ENCODE measurements at places on chromosomes 5 and 9. TPM values are rescaled to one million over a fixed set of nuclear protein-coding genes. Genes with fewer than 3 reads are reported as not detected.

DNA sequence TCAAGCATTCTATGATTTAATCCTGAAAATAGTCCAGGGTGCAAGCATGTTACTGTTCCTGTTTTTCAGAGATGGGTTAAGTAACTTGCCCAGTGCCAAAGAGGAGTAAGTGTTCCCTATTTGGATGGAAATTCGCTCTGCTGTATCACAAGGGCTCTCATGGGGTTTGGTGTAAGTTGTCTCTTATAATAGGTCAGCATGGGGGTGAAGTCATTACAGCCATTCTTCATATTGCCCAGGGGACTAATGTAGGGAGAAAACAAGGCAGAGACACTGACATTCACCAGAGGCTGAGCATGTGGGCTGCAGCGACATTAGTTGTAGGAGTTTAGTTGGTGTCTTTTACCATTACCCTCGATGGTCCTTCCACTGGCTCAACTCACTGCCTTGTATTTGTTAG is 142.1 kb upstream of the GLRA1 start:
- H3K4me1 ChIP-seq, result no peaks in the 10 kb centered on the region
- DNase-seq, result no peak
- no peak overlapping the region for H3K4me3 ChIP-seq
- no peaks in the 10 kb centered on the region for H3K27me3 ChIP-seq
- no peak overlapping the region for H3K27ac ChIP-seq

GRCh38 chr9:86749894-86750255 is 197.4 kb downstream of the GAS1 start:
- H3K4me3 ChIP-seq, result no peak overlapping the region
- H3K36me3 ChIP-seq, result no peaks in the 10 kb centered on the region
- H3K27ac ChIP-seq, result no peak overlapping the region
- peaks cover 17% of the 10 kb centered on the region for H3K27me3 ChIP-seq
- no peaks in the 10 kb centered on the region for H3K4me1 ChIP-seq
- no peak for DNase-seq

GRCh38 chr5:163363389-163363788 is 74.0 kb upstream of the CCNG1 start:
- peaks cover 2% of the 10 kb centered on the region for H3K36me3 ChIP-seq
- peaks cover 46% of the 10 kb centered on the region for H3K27me3 ChIP-seq
- H3K4me1 ChIP-seq, result no peaks in the 10 kb centered on the region
- no peak for DNase-seq

DNA sequence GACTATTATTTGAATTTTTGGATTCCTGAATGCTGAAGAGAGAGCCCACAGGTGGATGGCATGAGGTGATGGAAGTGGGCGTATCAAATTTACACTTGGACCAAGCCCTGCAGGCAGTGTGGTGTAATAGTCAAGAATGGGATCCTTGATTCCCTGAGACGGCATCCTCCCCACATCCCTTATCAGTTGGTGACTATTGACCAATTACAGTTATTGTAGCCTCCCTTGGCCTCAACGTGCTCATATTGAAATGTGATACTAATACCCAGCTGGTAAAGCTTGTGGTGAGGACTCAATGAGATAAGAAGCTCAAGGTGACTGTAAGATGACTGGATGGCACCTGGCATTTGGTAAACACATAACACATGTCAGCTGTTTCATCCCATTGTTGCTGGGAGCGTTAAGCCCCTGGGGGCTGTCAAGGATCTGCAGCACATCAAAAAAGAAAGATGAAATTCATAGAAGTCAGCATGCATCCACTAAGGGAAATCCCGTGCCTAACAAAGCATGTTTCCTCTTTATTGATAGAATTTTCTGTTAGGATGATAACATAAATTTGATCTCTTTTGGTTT is 65.6 kb upstream of the IRX2 start:
- no peaks in the 10 kb centered on the region for H3K27me3 ChIP-seq
- H3K4me1 ChIP-seq, result no peaks in the 10 kb centered on the region
- H3K27ac ChIP-seq, result no peak overlapping the region
- no peak overlapping the region for H3K4me3 ChIP-seq

DNA sequence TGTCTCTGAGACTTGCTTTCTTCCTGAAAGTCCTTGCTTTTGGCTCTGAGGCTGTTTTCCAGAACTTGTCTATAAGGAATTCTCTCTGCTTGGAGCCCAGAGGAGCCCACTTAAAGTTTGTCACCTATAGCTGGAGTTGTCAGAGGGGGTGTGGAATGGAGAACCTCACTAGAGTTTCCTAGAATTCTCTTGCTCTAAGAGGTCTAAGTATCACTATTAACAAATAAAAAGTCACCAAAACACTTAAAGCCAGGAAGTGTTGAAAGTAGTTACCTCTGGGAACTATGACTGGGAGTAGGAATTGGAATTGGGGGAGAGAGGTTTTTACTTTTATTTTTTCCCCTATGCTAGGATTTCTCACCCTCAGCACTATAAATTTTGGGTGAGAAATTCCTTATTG is 15.0 kb downstream of the SIT1 start:
- no peak overlapping the region for H3K4me3 ChIP-seq
- no peaks in the 10 kb centered on the region for H3K27me3 ChIP-seq
- H3K4me1 ChIP-seq, result peaks cover 32% of the 10 kb centered on the region
- DNase-seq, result no peak
- peaks cover 6% of the 10 kb centered on the region for H3K36me3 ChIP-seq

DNA sequence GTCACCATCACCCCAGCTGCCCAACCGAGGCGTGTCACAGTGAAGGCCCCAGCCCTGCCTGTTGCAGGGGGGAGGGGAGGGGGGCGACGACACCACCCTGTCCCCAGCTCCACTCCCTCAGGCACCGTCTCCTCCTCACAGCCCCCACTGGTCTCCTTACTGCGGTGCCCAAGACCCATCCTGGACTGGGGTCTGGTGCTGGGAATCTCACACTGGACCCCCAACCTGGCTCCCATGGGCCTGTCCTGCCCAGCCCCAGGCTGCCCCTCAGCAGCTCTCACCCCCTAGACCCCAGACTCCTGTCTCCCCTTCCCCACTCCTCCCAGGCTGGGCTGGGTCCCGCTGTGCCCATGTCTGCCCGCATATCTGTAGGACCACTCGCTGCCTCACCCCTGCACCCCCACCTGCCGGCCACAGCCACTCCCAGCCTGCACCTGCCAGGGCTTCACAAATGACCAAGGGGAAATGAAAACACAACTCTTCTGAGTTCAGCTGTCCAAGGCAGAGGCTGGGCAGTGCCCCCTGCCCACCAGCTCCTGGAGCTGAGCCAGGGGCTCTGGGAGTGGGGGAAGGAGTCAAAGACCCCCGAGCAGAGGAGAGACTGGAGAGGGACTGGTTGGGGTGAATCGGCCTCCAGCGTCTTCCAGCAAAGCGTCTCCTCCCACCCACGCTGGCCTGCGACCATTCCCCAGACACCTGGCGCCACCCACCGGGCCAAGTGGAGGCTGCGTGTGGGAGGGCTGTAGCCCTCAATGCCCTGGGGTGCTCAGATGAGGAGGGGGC is 32.6 kb upstream of the EGFL7 start:
- no peak overlapping the region for H3K27ac ChIP-seq
- peaks cover 6% of the 10 kb centered on the region for H3K27me3 ChIP-seq
- H3K36me3 ChIP-seq, result no peaks in the 10 kb centered on the region
- peak; percentile 23 for DNase-seq

DNA sequence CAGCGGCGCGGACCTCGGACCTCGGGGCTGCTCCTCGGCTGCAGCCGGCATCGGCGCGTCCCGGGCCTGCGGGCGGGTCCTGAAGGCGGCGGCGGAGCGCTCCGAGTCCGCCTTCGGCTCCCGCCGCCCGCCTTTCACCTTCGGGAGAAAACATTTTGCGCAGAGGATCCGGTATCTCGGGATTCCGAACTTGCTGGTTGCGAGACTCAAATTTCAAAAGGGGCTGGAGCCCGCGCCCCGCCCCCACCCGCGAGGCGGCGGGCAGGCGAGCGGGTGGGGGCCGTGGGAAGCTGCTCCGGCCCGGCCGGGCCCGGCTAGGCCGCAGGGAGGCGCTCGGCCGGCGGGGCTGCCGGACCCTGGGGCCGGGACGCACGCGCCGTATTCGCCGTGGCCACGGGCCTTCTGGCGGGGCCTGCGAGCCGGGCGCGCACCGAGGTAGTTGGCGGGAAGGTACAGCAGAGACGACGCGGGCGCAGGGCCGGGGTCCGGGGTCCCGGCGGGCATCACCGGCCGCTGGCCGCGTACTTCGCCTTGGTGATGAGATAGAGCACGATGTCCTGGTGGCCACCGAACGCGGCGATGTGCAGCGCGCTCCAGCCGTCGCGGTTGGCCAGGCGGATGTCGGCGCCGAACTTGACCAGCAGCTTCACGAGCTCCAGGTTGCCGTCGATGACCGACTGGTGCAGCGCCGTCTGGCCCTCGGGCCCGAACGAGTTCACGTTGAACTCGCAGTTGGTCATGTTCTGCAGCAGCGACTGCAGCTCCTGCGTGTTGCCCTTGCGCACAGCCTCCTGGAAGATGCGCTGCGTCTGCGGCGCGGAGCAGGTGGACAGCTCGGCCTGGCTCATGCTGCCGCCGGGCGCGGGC is 757 bp downstream of the NRARP start:
- H3K4me1 ChIP-seq, result peaks cover 7% of the 10 kb centered on the region
- DNase-seq, result peak; percentile 12
- no peak overlapping the region for H3K27ac ChIP-seq

DNA sequence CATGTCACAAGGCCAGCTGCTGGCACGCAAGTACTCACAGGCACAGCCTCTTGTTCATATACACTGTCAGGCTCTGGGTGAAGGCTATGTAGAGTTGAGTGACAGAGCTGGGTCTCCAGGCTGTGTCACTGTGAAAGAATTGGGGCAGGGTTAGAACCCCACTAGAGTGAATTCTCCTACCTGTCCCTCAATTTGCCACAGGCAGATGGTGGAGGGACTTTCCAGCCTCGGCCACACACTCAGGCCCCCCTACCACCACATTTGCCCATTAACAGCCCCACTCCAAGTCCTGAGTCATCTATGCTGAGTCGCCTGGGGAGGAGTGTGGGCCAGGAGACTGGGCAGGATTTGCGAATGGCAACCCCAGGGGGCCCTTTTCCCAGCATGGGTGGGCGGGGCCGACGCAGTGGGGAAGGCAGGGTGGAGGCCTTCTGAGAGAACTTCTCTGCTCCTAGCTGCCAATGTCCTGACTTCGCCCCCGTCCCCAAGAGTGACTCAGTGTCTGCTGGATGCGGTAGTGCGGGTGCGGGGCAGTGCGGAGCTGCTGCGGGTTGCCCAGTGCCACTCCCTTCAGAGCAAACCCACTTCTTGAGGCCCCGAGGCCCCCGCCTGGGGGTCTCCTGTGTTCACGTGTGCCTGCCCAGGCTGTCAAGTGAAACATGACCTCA is 50.3 kb upstream of the PSD2 start:
- no peak for DNase-seq
- peaks cover 3% of the 10 kb centered on the region for H3K36me3 ChIP-seq
- H3K4me1 ChIP-seq, result peaks cover 17% of the 10 kb centered on the region
- no peak overlapping the region for H3K4me3 ChIP-seq

The TAS2R1 gene
- total RNA-seq, result not detected

The EXD3 gene
- 17.8 TPM for total RNA-seq

The SARDH gene
- total RNA-seq, result 2.2 TPM

The SLCO6A1 gene
- not detected for total RNA-seq

The MYMK gene
- total RNA-seq, result not detected

The C8G gene
- 2.7 TPM for total RNA-seq
